DMS53 (cell line): ENCODE measurements at places on chromosomes 7 and 10.

GRCh38 chr7:143901332-143901667, 676 bp downstream of the TCAF1 start:
- peak; percentile 81 for DNase-seq

GRCh38 chr10:31644931-31645633, 283.5 kb downstream of the ARHGAP12 start:
- no peak for DNase-seq

- no peak for DNase-seq
These were observed 69.0 kb downstream of the TNRC18 start for GRCh38 chr7:5354460-5355232.

DNA sequence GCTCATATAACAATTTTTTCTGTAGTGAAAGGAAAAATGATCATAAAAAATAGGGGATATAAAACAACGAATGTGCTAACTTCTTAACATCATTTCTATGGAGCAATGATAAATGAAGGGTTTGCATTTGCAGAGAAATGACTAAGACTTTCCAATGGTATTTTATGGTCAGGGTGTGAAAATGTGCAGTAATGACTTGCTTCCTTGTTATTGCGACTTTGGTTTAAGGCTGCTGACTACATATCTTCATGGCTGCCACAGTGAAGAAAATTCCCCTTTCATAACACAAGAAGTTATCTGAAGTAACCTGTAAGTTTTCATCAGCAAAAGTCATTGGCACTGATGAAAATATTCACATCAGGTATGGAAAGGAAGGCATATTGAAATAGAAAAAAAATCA, 166.1 kb upstream of the NRG3 start:
- DNase-seq: peak; percentile 25

DNA sequence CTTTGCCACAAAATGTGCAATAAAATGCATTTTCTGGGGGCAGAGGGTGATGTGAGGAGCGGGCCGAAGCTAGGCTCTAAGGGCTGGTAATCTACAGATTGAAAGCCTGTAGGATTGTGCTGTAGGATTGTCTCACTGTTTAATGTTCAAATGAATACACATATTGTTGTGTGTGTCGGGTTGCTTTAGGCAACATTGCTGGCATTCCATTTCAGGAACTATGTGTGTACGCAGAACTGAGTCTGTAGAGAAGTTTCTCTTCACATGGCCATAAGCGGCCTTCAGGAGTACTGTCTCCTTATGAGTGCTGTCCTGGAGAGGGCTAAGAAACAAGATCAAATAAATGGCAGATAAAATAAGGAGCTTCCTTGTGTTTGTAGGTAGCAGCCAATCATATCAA, 540.2 kb downstream of the GATA3 start:
- no peak for DNase-seq

DNA sequence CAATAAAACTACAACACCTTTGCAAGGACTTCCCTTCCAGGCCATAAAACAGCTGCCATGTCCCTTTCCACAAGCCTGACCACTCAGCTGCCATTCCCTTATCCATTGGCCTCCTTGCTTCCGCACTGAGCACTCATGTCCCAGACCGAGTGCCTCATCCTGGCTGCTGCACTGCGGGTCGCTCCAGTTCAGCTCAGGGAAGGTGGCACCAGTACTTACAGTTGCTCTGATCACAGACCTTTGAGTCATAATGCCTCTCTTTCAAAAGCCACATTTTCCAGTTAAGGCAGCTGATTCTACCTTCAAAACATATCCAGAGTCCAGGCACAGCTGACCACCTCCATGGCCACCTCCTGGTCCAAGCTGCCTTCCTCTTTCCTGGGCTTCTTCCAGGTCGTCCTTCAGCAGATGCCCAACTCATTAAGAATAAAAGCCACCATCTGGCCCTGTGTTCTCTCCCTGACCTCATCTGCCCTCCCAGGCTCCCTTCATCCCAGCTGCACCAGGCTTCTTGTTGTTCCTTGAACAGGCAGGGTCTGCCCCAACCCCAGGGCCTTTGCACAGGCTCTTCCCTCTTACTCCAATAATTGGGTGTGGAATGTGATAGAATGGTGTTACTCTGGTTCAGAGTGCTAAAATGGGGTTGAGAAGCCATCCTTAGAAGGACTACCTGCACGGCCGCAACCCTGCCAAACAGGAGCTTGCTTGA, 64.5 kb downstream of the RAMP3 start:
- no peak for DNase-seq

DNA sequence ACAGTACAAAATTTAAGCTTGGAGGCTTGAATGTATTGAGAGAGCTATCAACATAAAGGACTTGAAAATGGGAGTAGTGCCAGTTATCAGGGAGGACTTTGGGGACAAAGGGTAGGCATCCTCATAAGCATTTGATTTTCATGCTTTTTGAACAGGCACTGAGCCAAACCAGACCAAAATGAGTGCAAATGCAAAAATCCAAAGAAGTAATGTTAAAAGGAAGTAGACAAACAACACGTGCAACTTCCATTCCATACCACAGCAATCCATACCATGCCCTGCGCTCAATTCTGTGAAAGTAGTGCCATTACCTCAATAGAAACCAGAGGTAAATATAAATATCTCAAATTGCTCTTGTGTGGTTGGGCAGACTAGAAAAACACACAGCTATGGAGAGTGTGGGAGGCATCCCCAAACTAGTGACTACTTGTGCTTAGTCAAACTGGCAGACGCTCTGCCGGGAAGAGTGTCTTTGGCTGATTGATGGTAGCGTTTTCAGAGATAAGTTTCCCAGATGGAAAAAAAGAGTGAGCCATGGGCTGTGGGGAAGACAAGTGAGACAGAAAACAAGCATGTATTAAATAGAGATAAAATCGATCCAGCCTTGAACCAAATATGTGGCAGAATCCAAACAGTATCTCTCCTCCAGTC, 161.5 kb downstream of the CREB5 start:
- DNase-seq: peak; percentile 80

DNA sequence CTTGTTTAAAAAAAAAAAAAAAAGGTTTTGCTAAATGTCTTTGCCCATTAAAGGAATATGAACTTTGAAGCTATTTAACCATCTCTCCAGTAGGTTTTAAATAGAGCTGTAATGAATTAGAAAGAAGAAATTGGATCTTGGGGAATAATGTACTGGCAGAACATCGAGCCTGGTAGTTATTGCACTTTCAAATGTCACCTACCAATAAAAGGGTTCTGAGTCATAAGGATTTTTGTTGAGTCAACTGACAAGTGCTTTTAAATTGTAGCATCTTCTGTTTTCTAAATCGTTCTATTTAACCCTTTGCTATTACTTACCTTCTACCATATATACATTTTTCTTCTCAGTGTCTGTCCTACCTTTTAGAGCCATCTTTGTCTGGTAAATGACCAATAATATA, 10.7 kb downstream of the CUTC start:
- no peak for DNase-seq

GRCh38 chr10:42940487-42941294, 136.2 kb upstream of the RET start:
- no peak for DNase-seq

DNA sequence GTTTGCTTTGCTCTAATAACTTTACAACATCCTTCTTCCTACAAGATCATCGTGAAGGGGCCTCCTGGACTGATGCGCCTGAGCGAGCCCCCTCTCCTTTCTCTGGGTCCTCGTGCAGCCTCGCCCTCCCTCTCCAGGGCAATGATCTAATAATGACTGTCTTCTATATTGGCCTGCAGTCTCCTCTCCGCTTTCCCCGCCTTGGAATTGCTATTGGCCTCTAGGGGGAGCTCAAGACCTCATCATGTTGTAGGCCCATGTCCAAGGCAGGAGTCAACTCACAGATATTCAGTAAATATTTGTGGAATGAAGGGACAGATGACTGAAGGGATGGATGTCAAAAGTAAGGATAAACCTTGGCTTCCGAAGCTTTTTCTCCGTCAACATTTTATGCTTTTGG, 1180.3 kb downstream of the TYW1 start:
- peak; percentile 79 for DNase-seq

- DNase-seq: peak; percentile 37
These were observed 168.4 kb downstream of the SORCS3 start for GRCh38 chr10:104809288-104810090.

- no peak for DNase-seq
These were observed 8.9 kb downstream of the C10orf53 start for GRCh38 chr10:49688261-49688846.

- DNase-seq: no peak
These were observed 261.4 kb downstream of the MTERF1 start for GRCh38 chr7:91618776-91619765.

DNA sequence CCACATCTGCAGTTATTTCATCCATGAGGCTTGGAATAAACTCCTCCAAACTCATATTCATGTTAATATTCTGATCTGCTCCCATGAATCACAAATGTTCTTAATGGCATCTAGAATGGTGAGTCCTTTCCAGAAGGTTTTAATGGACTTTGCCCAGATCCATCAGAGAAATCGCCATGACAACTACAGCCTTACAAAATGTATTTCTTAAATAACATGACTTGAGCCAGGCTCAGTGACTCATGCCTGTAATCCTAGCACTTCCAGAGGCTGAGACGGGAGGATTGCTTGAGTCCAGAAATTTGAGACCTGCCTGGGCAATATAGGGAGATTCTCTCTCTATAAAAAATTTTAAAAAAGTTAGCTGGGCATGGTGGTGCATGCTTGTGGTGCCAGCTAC, 102.1 kb upstream of the TMEM168 start:
- peak; percentile 48 for DNase-seq

GRCh38 chr7:5373300-5373699, 50.3 kb downstream of the TNRC18 start:
- no peak for DNase-seq

GRCh38 chr7:305410-306151, 15.6 kb downstream of the FOXL3 start:
- DNase-seq: no peak

DNA sequence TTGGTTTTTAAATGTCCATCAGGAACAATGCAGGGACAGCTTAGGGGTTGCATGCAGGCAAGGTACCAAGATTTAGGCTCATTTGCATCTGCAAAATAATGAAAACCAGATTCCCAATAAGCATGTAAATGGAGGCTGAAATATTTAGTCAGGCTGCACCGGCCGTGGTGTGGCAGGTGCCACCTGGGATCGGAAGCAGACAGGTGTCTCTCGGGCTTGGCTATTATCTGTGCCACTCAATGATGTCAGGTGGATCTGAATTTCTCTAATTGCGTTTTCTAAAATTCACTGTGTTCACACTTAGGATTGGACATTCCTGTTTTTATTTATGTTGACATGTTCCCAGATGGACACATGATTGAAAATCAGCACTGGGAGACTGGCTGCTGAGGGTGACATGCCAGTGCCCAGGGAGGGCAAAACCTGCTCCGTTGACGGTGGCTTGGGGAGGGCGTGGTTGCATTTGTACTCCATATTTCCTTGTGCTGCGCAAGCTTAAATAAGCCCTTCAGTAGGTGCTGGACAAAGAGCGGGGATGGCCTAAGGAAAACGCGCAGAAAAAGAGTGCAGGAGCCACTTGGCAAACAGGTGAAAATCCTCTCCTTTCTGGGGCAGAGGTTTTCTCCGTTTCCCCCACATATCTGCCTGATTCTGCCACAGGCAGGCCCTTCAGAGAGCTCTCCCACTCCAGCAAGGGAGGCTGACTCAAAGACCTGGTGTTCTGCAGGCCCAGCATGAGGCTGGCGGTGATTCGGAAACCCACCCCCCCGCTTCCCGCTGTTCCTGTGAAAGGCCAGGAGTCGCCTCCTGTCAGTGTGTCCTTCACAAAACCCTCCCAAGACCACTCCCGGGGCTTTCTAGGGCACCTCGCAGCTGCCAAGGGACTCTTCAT, 142.5 kb downstream of the WDR37 start:
- DNase-seq: peak; percentile 53

DNA sequence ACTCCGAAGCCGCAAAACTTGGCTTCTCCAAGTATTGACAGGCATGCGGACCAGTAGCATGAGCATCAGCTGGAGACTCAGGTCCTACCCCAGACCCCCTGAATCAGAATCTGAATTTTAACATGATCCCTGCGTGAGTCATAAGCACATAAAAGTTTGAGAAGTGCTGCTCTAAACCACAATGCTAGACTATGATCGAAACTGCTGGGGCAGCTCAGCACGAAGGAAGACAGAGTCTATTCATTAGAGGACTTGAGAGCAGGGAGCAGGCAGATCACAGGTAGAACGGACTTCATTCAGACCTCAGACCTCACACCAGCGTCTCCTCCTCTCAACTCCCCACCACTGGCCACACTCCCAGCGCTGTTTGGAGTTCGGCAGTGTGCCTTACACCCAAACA, 16.9 kb downstream of the CAMK2G start:
- no peak for DNase-seq

DNA sequence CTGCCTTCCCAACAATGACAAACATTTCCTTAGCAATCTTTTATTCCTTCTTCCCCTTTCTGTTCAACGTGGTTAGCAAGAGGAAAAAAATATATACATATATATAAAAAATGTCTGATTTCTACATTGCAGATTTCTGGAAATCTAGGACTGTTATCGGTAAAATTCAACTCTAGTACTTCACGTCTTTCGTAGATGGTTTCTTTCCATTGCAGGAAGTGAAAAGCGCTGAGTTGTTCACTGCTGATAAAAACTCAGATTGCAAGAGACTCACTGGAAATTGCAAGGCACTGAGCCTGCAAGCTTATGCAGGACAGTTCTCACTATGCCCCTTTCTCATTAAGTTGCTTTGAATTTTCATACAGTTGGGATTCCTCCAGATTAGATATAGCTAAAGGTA, 23.9 kb downstream of the KIN start:
- DNase-seq: no peak

- DNase-seq: no peak
These were observed 17.3 kb downstream of the TLL2 start for GRCh38 chr10:96496281-96496925.

DNA sequence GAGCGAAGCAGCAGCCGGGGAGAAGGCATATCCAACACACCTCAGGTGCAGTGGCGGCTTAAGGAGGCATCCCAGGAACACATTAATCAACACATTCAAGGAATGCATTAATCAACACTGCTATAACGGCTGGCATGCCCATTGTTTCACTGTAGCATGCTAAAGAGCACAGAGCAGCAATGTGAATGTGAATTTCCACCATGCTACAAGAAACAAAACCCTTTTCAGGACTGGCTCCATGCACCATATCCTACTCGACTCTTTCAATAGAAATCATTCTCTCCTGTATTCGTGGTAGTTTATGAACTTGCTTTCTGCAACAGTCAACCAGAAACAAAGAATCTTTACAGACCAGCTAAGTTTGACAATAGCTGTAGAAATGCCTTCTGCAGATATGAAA, 149.0 kb downstream of the NRCAM start:
- DNase-seq: no peak

- peak; percentile 24 for DNase-seq
These were observed 85.0 kb downstream of the MPP7 start for GRCh38 chr10:28217848-28218247.
